ENCODE measurements at places on chromosomes 11 and 22.

DNA sequence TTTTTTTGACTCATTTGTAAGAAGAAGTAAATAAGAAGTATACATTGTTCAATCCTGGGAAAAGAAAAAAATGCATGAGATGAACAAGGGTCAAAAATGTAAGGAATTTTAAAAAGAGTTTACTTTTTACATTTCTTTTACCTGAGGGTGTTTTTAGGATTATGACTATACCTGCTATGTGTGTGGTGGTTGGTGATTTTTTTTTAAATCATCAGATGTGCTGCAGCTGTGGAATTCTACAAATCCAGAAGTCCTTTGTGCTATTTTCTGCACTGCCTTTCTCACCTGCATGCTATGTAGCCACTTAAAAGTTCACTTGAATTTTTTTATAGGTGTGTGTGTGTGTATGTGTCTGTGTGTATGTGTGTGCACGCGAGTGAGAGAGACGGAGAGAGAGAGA, 185.3 kb downstream of the FAT3 start:
- no peak for DNase-seq

- DNase-seq = no peak
These were observed 11.1 kb downstream of the IGHMBP2 start for GRCh38 chr11:68914761-68915160.

DNA sequence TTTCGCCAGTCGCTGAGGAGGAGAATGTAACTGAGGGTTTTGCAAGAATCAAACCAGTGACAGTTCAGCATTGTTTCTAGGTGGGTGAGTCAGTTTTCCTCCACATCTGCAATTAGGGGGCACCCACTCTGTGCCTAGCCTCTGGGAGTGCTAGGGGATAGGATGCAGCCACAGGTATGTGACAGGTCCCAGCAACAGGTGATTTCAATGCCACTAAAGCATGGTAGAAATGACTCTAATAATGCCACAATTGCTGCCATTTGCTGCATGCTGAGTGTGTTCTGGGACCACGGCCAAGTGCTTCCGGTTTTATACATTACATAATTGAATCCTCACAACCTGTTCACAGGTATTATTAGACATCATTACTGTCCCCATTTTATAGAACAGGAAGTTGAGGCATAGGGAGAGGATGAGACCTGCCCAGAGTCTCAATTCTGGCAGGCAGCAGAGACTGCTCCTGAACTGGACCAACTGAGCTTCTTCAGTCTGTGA, 556 bp downstream of the CRYBB2 start:
- DNase-seq = no peak

DNA sequence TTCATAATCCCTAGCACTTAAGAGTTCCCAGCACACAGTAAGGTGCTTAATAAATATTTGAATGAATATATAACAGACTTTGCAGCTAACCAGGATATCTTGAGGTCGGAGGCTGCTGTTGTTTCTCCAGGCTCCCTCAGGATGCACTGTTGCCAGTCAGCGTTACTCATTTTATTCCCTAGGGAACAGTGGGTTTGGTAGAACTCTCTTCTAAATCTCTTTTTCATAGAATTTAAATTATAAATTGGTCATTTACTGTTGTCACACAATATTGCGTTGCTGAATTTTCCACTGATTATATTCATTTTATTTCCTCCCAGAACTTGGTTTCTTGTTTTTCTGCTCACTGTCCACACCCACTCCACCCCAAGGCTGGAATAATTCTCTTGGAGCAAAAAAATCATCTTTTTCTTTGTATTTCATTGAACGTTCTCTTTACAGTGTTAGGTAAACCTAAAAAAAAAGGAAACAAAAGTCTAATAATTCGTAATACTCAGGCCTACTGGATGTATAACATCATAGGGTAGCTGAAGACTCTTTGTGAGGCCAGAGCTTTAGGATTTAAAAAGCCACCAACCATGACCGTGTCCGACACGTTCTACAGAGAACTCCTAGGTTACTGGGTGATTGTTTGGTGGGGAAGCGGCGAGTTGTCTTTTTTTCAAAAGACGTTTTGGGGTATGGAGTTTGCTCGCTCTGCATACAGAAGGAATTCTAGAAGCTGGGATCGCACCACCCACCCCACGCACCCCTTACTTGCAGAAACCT, 766 bp upstream of the CAPRIN1 start:
- DNase-seq = no peak

DNA sequence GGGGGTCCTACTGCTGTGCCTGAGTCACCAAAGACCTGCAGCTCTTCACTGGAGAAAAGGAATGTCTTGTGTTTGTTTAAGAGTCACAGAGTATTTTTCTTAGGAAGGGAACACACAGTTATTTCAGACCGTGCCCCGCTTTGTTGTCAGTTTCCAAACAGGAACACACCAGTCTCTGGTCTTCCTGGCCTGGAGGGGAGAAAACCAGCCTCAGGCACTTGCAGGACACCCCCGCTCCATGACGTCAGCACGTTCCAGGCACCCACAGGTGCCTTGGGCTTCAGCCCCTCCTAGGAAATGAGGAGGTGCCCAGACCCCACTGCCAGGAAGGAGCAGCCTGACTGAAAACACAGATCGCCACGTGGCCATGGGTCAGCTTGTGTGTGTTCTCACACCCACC, 5.4 kb downstream of the DEAF1 start:
- DNase-seq = no peak
